ENCODE measurements at places on chromosomes 16 and 17.

DNA sequence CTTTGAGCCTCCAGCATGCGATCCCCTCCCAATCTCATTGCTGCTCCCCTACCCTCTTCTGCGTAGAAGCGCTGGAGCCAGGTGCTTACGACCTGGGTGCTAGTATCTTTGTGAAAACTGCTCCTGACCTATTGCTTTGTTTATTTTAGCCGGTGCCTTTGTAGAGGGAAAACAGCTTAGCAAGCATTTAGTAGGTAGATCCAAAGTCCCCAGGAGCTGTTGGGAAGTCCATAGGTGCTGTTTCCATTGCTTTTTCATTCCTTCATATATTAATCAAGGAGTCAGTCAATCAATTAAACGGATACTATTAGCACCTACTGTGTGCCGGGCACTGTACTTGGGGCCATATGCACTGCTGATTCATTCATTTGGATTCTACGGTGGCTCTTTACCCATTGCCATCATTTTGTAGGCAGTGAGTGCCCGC is 497.6 kb downstream of the WWOX start:
- no peak for ATAC-seq

DNA sequence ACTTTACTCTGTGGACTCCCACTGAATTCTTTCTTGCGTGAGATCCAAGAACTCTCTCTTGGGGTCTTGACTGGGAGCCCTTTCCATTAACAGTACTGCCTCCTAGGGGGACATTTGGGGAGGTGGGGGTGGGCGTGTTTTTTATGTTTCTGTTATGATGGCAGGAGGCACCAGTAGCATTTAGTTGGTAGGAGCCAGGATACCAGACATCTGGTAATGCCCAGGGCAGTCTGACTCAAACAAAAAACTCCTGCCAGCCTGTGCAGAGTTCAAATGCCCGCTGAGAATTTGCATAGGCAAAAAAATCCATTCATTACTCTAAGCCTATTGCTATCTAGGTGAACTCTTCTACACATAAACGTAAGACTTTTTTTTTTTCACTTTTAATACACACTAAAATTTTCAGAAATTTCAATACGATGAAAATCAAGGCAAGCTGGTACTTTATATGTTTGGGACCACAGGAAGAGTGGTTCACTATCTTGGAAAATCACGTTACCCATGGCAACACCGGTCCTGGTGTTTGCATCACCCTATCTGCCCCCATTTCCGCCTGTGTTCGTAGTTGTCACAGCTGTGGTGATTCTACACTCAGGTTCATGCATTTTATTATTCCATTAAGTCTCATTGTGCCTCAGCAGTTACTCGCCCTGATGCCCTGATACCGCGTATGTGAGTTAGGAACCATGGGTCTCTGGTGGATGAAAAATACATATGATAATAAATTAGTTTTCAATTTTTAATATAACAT is 121.1 kb upstream of the XYLT1 start:
- ATAC-seq, result no peak

DNA sequence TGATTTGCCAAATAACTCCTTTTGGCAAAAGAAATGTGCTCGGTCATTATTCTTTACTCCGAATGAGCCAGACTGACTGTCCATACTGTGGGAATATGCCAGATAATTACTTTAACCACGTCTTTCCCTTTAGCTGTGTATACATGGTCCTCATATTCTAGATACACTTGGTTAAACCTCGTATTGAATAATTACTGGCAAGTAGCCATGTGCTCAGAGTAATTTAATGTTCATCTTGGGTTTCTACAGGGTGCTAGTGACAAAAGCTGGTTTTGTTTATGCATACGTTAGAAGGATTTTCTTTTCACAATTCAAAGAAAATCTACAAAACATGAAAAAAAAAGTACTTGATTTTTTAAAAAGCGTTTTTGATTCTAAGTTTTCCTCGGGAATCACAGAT is 540.3 kb downstream of the KCNJ2 start:
- ATAC-seq, result no peak

DNA sequence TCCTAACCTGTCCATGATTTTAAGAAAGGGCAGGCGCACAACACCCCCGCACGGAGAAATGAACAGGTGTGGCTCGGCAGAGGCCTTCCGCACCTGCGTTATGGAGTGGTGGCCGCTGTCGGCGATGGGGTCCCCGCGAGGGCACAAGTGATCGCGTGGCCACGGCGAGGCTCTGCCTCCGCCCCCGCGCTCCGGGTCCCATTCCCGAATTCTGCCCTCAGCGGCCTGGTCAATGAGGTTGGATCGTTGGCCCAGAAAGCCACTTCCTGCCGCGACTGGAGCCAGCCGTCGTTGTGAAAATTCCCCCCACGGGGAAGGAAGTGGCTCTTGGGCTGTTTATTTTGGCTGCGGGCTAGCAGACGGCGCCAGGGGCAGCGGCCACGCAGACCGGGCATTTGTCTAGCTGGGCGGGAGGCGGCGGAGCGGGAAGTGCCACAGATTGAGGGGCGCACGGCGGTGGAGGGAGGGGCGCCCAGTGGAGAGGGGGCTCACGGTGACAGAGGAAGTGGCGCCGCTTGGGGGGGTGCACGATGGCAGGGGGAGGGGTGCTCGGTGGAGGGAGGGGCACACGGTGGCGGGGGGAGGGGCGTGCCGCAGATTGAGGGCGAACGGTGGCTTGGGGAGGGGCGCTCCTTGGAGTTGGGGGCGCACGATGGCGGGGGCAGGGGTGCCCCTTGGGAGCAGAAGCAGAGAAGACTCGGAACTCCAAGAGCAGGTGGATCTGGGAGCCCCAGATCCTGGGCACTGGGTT is 25.0 kb downstream of the MRC2 start:
- ATAC-seq, result no peak

- no peak for ATAC-seq
These were observed 24.6 kb downstream of the CACNG1 start for GRCh38 chr17:67068999-67069398.

GRCh38 chr17:58403311-58403710 is 14.0 kb downstream of the RNF43 start:
- no peak for ATAC-seq
